Frontal cortex (tissue), 4 donors: ENCODE measurements at places on chromosomes 5 and 9.

GRCh38 chr5:148690945-148691344 lies 36.6 kb upstream of the HTR4 start:
- no peak for DNase-seq

GRCh38 chr9:98572054-98572627 lies 136.6 kb downstream of the GABBR2 start:
- no peak for DNase-seq

DNA sequence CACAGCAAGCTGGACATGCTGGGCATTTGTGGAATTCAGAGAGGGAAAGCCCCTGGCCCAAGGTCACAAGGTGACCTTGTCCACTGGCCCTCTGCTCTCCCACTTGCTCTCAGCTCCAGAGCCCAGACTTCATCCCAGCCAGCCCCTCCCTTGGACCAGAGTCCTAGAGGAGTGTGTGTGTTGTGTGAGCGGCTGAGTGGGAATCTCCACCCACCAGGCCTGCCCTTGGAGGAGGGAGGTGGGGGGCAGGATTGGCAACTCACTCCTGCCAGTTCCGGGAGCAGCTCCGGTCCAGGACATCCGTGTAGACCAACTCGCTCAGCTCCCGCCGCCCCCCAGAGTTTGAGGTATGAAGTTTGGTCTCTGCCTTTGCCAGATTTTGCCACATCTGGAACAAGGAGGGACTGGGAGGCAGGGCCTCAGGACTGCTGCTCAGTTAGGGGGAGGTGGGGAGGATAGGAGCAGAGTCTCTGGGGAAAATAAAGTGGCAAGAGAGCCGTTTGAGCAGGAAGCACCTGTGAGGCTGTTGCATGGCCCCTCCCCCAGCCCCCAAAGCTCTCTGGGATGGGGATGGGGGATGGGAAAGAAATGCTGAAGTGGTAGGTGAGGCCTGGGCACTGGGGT lies 1.4 kb downstream of the MZB1 start:
- no peak for DNase-seq

- no peak for DNase-seq
Observed at GRCh38 chr9:94918038-94918753, 191.7 kb downstream of the AOPEP start.

DNA sequence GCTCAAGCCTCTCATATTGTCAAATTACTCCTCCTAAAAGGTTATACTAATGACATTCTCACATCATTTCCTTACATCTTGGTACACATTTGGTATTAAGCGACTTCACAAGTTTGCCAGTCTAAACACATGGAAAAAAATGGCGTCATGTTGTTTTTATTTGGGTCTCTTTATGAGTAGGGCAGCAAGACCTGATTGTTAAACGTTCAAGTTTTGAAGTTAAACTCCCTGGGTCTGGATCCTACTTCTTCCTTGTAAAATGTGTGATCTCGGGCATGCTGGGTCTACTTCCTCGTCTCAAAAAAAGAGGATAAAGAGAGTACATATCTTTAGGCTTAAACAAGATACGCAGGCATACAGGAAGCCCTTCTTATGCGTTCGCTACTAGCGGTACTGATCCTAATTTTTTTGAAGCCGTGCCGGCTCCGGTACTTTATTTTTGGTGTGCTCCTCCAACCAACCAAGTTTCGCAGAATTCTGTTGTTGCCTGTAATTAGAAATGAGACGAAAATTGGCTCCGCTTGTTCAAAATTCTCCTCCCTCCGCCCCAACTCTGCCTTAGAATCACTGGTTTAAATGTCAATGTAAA lies 596 bp upstream of the CDC37L1 start:
- DNase-seq: no peak
